CD8-positive, alpha-beta T cell (primary cell): ENCODE measurements at places on chromosomes 4 and X. TPM values are rescaled to one million over a fixed set of nuclear protein-coding genes. Genes with fewer than 3 reads are reported as not detected.

Gene SLC9B1
- 4.0 TPM for total RNA-seq

Gene FAM9C
- not detected for total RNA-seq

Gene TACR3
- not detected for total RNA-seq

Gene KDM6A
- total RNA-seq: 63.5 TPM

Gene EGFL6
- not detected for total RNA-seq

GRCh38 chr4:82373486-82373815, 340 bp downstream of the HNRNPD start:
- no peak for DNase-seq

DNA sequence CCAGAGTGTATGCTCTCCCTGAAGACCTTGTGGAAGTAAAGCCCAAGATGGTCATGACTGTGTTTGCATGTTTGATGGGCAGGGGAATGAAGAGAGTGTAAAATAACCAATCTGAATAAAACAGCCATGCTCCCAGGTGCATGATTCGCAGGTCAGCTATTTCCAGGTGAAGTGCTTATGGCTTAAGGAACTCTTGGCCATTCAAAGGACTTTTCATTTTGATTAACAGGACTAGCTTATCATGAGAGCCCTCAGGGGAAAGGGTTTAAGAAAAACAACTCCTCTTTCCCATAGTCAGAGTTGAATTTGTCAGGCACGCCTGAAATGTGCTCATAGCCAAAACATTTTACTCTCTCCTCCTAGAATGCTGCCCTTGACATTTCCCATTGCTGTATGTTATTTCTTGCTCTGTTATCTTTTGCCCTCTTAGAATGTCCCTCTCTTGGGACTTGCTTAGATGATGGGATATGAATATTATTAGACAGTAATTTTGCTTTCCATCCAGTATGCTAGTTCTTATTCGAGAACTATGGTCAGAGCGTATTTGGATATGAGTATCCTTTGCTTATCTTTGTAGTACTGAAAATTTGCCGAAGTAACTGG, 88.6 kb downstream of the PLS3 start:
- DNase-seq: no peak

DNA sequence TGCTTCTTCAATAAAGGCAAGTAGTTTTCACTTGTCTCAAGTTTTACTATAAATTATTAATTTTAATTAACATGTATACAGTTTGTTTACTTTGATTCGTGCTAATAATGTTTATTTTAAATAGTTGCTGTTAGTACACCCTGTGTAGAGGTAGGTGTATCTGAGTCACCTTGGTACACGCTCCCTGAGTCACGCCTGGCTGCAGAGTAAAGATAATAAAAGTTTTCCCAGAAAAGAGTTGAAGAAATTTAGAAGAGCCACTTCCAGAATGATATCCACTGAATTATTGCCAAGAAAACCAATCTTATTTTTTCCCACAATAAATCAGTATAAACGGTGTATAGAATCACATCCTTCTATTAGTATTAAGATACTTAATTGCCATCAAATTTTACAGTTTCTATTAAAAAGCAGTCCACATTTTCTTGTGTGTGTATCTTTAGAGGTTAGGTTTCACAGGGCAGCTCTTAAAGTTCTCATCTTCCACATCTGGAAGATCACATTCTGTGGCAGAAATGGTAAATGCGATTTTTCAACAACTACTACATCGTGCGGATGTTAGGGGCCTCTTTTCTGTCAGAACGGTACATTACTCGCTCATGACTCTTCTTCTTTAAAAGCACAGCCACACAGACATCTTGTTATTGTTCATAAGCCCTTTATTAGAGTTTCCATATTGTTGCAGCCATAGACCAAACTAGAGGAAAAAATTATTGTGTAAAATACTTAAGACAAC, 55.4 kb downstream of the HADH start:
- no peak for DNase-seq

DNA sequence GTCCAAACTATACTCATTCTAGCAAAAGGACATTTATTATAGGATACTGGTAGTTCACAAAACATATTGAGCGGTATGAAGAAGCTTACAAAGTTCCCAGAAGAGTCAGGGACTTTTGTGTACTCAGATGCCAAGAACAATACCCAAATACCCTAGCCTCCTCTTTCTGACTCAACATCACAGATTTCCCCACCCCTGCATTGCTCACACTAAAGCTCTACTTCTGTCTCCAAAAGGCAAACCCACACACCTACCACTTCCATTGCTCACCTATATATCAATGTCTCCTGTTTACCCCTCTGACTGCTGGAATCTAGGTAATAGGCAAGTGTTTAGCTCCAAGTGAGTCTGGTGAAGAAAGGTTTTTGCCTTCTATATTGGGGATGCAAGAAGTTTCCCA, 100.7 kb upstream of the HCCS start:
- DNase-seq: no peak

DNA sequence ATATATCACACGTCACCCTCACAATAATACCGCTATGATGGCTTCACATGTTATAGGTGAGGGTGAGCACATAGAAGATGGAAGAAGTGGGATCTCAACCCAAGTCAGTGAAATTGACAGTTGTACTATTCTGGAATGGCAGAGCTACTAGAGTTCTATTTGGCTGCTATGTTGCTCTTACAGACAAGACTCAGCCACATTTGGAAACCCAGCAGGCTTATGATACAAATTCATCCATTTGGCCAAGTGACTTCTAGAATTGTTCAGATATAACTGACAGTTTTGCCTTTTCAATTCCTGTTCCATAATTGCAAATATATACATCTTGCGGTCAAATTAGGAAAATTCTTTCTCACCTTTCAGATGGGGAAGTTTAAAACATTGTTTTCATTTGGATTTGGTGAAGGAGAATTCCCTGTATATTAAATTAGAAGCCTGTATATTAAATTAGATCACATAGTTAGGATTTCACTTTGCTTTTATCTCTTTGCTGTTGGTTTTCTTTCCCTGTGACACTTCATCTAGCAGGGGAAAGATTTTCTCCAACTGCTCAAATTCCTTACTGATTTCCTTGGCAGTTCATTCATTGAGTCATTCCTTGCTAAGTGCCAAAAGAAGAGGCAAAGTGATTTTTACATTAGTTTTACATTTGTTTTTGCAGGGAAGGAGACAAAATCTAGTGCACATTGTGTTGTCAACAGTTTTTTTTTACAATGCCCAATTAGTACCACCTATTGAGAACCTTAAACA, 120.6 kb upstream of the TBC1D9 start:
- DNase-seq: no peak

DNA sequence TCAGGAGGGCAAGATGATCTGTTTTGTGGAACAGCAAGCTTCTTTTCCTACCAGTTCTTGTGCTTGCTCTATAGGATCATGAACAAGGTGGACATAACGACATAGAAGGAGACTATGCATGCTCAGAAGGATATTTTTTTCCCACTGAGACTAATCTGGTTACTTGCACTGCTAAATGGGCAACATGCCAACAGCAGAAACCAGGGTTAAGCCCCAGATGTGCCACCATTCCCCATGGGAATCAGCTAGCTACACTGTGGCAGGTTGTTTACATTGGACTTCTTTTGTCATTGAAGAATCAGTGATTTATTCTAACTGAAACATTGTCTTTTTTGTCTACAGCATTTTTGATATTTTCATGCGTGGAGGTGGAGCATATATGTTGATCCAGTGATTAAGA, 165.6 kb downstream of the C4orf33 start:
- no peak for DNase-seq

- DNase-seq: no peak
These were observed 51.7 kb upstream of the CHRDL1 start for GRCh38 chrX:110847334-110847733.

- DNase-seq: no peak
These were observed 33.9 kb downstream of the TMPRSS11A start for GRCh38 chr4:67929426-67929825.

DNA sequence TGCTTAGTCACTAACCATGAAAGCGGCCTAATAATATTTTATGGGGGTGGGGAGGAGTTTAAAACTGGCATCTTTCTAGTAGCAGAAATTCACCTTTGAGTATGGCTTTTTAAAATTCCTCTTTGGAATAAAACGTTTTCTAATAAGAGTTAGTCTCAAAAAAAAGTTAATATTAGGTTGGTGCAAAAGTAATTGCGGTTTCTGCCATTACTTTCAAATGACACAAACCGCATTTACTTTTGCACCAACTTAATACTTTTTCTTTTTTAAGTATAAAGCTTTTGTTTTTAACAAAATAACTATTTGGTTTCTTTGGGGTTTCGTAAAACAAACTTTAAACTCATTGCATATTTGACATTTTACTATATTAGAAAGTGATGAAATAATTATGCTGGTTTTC, 68.4 kb downstream of the FBXO8 start:
- no peak for DNase-seq

- no peak for DNase-seq
These were observed 5.2 kb downstream of the IRS4 start for GRCh38 chrX:108731153-108731552.

DNA sequence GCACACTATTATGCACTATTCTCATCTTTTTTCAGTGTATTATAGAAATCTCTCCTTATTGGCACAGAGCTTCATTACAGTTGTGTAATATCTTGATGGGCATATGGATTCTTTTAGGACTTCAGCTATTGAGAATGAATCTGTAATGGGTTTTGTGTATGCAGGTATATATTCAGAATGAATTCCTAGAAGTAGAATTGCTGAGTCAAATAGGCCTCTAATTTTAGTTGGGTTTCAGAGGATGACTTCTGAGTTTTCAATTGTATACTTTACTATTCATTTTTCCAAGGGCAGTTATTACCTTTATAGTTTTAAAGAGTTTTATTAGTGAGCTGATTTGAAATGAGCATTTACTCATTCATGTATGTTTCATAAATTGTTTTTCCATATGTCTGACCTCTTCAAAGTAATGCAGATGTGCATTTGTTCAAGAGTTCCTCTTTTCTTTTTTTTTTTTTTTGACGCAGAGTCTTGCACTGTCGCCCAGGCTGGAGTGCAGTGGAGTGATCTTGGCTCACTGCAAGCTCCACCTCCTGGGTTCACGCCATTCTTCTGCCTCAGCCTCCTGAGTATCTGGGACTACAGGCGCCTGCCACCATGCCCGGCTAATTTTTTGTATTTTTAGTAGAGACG, 19.5 kb downstream of the CASP6 start:
- no peak for DNase-seq

DNA sequence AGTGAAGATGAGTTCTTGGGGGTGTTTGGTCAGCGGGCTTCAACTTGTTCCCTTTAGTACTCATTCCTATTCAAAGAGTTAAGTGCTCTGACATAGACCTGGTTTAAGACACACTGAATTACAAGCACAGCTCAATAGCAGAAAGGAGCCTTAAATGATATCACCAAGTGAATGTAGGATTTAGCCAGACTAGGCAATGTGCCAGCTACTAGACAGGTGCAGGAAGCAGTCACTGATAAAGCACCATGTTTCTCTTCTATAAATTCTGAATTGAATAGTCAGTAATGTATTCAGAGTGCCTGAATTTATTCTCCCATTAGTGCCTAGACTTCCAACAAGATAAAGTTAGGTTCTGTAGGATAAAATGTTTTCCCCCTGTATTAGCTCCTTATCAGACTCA, 63.6 kb downstream of the ASB9 start:
- no peak for DNase-seq

- DNase-seq: no peak
These were observed 149.8 kb upstream of the ARHGEF9 start for GRCh38 chrX:63934791-63935190.

- no peak for DNase-seq
These were observed 411.5 kb upstream of the FTHL17 start for GRCh38 chrX:31483336-31483735.

DNA sequence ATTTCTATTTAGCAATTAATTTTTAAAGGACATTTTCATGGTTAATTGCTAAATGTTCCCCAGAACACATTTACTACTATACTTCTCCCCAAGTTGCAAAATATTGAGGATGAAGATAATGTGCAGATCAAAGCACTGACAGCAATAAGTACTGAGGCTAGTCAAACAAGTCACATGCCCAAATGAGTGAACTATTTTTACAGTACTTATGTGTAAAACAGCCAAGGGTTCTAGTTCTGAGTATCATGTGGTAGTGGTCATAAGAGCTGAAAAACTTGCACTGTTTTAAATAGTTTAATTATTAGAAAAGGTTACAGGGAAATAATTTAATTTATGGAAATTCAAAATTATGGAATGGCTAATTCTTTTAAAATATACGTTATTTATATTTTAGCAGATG, 3.8 kb downstream of the GALNTL6 start:
- DNase-seq: no peak

DNA sequence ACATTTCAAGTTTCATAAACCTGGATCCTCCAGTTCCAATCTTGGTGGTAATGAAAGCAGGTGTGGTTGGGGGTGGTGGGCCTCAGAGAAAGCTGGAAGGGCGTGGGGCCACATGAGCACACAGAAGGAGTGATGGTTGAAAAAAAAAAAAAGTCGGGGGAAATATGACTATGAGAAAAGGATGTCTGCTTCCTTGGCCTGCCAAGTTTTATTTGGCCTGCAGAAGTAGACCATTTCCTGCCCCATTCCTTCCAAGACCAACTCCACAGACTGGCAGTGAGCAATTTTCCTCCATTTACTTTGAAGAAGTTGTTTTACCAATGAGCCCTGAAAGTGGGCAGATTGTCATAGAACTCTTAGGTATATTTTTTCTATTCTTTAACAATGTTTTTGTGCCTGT, 43.3 kb downstream of the LNX1 start:
- no peak for DNase-seq
